Right renal pelvis (tissue), 4 donors: ENCODE measurements at places on chromosomes 5 and 9.
A peak's percentile ranks its signal among the peaks of the same experiment; 100 is the strongest.

- DNase-seq = no peak
Measured at GRCh38 chr5:73726606-73727231, 100.7 kb downstream of the ARHGEF28 start.

GRCh38 chr9:29001006-29001405, 1427.7 kb upstream of the C9orf72 start:
- no peak for DNase-seq

DNA sequence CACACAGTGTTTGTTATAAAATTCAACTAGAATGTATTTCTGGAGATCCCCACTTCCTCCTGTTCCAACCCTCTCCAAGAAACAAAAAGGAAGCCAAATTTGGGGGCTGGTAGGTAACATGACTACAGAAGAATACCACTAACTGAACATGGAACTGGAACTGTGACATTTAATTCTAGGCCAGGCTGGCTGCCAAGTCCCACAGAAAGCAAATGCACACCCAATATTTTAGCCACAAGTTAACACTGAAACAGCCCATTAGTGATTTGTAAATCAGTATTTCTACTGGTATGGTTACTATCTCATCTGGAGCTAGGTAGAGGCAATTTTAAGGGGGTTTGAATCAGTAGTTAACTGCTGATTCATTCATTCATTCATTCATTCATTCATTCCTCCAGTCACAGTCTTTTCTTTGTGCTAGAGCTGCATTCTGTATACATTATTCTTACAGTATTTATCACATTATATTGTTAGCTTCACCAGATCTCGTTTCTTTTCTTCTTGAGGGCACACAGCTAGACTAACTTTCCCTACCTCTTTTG, 131.7 kb upstream of the GDNF start:
- DNase-seq = no peak

- no peak for DNase-seq
Measured at GRCh38 chr9:85117831-85118230, 448.3 kb downstream of the NTRK2 start.

- DNase-seq = no peak
Measured at GRCh38 chr5:150058480-150059126, 27.8 kb downstream of the CSF1R start.

DNA sequence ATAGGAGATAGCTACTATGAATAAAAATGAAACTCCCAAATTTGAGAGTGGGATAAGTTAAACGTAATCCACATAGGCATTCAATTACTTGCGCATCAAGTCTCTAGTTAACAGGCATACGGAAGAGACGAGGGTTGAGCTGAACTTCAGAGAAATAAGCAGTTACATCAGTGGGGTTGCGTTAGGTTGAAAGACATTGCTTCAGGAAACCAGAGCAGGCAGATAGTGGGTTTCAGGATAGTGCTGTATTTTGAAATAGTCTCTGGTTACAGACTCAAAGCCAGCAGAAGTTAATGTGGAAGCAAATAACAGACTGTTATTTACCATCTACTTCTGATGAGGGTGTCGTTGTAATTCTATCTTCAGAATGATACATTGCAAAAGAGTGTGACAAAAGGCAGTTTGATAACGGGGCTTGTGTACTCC, 533.4 kb downstream of the PDE4D start:
- no peak for DNase-seq

- DNase-seq = no peak
Measured at GRCh38 chr9:126261584-126262356, 64.9 kb upstream of the MVB12B start.

DNA sequence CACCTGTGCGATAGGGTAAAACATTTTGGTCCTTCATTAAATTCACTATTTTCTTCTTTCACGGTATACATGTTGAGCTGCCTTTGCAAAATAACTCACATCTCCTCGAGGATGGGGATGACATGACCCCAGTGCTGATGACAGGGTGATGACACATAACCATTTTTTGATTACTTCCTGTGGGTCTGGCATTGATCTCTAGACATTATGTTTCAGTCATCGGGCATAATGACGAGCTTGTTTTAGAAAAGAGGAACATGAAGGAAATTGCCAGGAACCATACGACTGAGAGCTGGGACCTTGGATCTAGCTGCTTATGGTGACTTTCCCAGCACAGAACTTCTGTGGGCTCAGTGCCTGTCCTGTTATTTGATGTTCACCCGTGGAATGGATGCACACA, 25.2 kb downstream of the COL5A1 start:
- DNase-seq = no peak

- DNase-seq = no peak
Measured at GRCh38 chr9:129561594-129562281, 59.2 kb downstream of the C9orf50 start.

DNA sequence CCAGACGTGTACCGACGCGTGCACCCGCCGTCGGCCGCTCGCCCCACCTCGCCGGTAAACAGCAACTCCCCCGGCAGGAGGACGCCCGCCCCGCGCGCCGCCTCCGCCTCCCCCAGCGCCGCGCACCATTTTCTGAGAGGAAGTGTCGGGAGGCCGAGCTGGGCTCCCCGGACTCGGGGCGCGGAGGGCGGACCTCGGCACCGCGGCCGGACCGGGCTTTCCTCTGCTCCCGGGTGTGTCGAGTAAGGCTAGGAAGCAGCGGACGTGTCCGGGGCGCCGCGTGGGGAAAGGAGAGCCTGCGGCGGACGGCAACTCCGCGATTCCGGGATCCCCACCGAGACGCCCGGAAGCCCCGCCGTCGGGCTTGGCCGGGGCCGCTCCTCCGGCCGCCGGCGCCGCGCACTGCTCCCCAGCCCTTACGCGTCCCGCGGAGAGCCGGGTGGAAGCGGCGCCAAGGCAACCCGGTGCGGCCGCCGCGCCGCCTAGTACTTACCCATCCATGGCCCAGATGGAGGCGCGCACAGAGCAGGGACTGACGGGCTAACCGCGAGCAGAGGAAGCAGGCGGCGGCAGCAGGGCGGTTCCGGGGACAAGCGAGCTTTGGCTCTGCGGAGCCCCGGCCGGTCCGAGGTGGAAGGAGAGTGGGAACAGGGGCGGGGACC, at the start of gene PTBP3:
TSS of gene PTBP3 (minus strand) at position 643 of the 662 bp plus-strand sequence. CDS start 35,754 bp downstream, outside the sequence.
- DNase-seq = no peak

- DNase-seq = no peak
Measured at GRCh38 chr9:20698782-20699181, 14.7 kb downstream of the FOCAD start.

- DNase-seq = no peak
Measured at GRCh38 chr5:89968958-89969381, 440.6 kb downstream of the CETN3 start.

DNA sequence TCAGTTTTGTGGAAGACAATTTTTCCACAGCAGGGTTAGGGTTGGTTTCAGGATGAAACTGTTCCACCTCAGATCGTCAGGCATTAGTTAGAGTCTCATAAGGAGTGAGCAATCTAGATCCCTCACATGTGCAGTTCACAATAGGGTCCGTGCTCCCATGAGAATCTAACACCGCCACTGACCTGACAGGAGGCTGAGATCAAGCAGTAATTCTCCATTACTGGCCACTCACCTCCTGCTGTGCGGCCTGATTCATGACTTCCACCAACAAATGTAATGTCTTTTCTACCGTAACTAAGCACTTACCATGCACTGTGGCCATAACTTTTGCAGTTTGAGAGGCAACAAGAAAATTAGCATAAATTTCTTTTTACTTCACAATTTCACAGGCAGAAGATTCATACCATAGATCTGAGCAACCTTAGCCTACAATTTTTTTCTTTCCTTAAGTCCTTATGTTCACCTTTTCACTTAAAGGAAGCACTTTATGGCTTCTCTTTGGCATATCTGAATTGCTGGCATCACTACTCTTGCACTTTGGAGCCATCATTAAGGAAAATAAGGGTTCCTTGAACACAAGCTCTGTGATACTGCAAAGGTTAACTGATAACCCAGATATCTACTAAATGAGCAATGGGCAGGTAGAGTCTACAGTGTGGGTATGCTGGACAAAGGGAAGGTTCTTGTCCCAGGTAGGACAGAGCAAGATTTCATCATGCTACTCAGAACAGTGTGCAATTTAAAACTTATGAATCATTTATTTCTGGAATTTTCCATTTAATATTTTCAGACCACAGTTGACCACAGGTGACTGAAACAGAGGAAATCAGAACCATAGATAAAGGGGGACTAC, 83.0 kb upstream of the IFNK start:
- DNase-seq = no peak

- no peak for DNase-seq
Measured at GRCh38 chr5:103951776-103952175, 389.2 kb upstream of the NUDT12 start.

- DNase-seq = peak; percentile 39
Measured at GRCh38 chr5:155728146-155728856, 598.7 kb upstream of the SGCD start.

DNA sequence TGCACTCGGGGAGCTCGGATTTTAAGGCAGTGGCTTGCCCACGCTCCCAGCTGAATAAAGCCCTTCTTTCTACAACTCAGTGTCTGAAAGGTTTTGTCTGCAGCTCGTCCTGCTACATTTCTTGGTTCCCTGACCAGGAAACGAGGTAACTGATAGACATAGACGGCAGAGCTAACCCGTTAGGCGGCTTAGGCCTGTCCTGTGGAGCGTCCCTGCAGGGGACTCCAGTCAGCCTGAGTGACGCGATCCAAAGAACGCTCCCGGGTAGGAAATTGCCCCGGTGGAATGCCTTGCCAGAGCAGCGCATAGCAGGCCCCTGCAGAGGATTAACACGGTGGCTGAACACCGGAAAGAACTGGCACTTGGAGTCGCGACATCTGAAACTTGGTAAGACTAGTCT, 1.8 kb upstream of the SELENOP start:
- no peak for DNase-seq

DNA sequence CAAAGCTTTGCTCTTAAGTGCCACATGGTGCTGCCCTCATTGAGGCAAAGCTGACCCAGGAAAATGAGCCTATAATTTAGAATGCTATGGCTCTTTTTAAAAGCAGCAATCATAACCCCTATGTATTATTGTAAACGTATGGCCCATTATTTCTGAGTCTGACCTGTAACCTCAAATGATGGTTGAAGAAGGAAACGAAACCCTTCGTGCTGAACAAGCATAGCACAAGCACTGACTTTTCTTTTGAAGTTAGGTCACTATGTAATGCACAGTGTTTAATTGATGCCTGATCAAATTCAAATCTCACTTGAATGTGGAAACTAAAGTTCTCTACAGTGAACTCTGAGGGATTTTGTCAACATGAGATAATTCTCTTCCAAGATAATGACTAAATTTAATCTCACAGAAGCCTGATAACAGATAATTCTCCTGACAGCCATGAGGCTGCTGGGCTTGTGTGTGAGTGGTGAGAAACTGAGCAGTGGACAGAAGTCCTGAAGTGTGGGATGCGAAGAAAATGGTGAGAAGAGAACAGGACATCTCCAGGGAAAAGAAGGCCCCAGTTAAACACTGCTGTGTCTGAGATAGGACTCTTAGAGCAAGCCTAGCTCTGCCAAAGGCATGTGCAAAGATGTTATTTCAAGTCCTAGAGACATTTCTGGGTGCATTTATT, 226.9 kb downstream of the MAN2A1 start:
- no peak for DNase-seq

DNA sequence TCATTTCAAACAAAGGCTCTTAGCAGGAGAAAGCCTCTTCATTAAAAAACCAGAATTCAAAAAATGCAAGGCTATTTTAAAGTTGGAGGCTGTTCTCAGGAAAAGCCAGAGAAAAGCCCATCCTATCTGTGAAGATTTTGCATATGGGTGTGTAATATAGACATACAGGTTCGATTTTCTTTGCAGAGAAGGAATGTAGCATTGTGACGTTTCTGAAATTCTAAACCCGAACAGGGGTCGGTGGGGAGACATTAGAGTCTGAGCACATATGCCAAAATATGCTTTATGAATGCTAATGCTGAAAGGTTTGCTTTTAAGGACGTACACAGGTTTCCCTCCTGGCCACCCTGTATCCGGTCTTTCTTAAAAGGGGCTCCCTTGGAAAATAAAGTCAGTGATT, 363.1 kb upstream of the PAPPA start:
- no peak for DNase-seq

DNA sequence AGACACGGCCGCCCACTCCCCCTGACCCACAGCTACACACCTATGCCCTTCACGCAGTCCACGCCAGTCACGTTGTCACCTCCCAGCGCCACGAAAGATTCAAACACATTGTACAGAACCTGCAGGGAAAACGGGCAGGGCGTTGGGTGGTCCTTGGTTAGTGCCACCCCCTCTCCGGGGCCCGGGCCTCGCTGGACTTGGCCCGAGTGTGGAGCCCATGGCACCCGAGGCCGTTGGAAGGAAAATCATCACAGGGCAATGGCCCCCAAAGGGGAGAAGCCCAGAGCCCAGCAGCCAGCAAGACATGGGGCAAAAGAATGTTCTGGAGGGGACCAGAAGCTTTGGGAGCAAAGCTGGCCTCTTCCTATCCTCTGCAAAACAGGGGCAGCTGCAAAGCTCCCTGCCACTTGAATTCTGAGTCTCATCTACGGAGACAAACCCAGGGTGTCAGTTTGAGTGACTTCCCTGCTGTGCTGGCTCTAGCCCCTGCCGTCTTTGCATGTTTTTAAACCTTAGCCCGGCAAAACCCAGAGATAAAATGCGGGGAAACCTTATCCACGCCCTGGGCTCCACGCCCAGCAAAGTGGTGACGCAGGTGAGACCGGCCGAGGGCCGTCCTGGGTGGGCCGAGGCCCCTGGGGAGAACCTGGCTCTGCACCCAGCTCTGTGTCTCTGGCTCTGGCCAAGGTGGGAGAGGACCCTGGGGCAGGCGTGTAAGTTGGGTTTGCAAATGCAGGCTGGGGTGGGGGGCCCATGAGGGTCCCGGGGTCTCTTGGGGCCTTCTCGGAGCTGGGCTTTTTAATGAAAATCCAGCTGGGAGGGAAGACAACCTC, 38.9 kb downstream of the SLC9A3 start:
- DNase-seq = no peak

GRCh38 chr5:179212870-179213269, 132.4 kb downstream of the ADAMTS2 start:
- DNase-seq = no peak

DNA sequence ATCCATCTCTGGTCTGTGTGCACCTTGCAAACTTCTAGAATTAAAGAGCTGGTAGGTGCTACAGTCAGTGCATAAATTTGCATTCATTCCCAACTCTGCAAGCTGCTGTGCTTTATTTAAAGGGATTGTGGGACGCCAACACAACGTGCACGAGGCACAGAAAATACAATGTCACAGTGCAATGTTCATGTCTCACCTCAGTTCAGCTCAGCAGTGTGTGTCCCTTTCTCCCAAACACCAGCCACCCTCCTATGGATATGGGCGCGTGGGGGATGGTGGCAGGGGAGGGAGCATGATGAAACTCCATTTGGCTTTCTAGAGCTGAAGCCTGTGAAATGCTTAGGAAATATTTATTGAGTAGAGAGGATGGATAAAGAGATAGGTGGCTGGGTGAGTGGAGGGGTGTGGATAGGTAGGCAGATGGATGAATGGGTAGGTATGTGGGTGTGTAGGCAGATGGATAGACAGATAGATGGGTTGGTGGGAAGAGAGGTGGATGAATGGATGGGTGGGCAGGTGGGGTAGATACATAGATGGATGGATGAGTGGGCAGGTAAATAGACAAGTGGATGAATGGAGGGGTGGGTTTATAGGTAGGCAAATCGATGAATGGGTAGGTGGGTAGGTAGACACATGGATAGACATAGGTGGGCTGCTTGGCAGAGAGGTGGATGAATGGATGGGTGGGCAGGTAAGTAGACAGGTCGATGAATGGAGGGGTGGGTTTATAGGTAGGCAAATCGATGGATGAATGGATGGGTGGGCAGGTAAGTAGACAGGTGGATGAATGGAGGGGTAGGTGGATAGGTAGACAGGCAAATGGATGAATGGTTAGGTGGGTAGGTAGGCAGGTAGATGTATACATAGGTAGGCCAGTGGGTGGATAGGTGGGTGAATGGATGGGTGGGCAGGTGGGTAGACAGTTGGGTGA, 92.7 kb upstream of the FCN2 start:
- no peak for DNase-seq
